Thoracic aorta endothelial cell (primary cell): ENCODE measurements at places on chromosomes 2 and 18. TPM values are rescaled to one million over a fixed set of nuclear protein-coding genes. Genes with fewer than 3 reads are reported as not detected.

The SALL3 gene
- 1.1 TPM in 1 of 2 replicates, not detected in the other for total RNA-seq

The ZNF892 gene
- total RNA-seq, result 6.2 and 6.4 TPM in 2 replicates

The MMADHC gene
- 200 and 209 TPM in 2 replicates for total RNA-seq

The NPAS2 gene
- total RNA-seq, result 34.9 and 35.6 TPM in 2 replicates

The ABCA12 gene
- total RNA-seq, result under 0.01 TPM in 2 replicates

The PMAIP1 gene
- total RNA-seq, result 15.7 and 16.6 TPM in 2 replicates

The RMND5A gene
- 52.7 and 61.0 TPM in 2 replicates for total RNA-seq

The ANKRD30B gene
- not detected in 2 replicates for total RNA-seq

The CNDP1 gene
- not detected in 2 replicates for total RNA-seq

The COLEC11 gene
- not detected in 2 replicates for total RNA-seq

The SH3RF3 gene
- total RNA-seq, result 4.9 and 7.3 TPM in 2 replicates

The LGALSL gene
- total RNA-seq, result 2.7 and 4.7 TPM in 2 replicates

The SNED1 gene
- total RNA-seq, result 23.1 and 26.3 TPM in 2 replicates

The IL36RN gene
- not detected in 2 replicates for total RNA-seq

The TGOLN2 gene
- 156 and 171 TPM in 2 replicates for total RNA-seq

The RNU2-63P gene
- under 0.01 and 106 TPM in 2 replicates for total RNA-seq

The IL18R1 gene
- total RNA-seq, result 6.4 TPM in 2 replicates

The CTAGE1 gene
- not detected in 2 replicates for total RNA-seq

The CCBE1 gene
- 1.0 and 2.5 TPM in 2 replicates for total RNA-seq

The APLF gene
- total RNA-seq, result 3.6 and 4.5 TPM in 2 replicates

The MROH2A gene
- total RNA-seq, result not detected in 2 replicates

The CIDEA gene
- 1.5 and 2.4 TPM in 2 replicates for total RNA-seq

The NT5DC4 gene
- not detected in 2 replicates for total RNA-seq

The SLC4A5 gene
- total RNA-seq, result 0.79 and 0.80 TPM in 2 replicates

The EPB41L3 gene
- total RNA-seq, result 129 and 167 TPM in 2 replicates

The CFC1 gene
- not detected in 2 replicates for total RNA-seq

The LHCGR gene
- not detected in 2 replicates for total RNA-seq

The LDAH gene
- total RNA-seq, result 22.1 and 34.0 TPM in 2 replicates

The PTPRN gene
- total RNA-seq, result not detected in 2 replicates

The CCDC74A gene
- 3.9 and 5.6 TPM in 2 replicates for total RNA-seq

The FBLN7 gene
- 2.9 and 5.2 TPM in 2 replicates for total RNA-seq

The MZT2B gene
- 85.7 and 109 TPM in 2 replicates for total RNA-seq

The DBI gene
- total RNA-seq, result 96.1 and 124 TPM in 2 replicates

The OR6B2 gene
- total RNA-seq, result not detected in 2 replicates

The TM4SF20 gene
- total RNA-seq, result not detected in 2 replicates

The GRHL1 gene
- total RNA-seq, result 0.86 and 0.93 TPM in 2 replicates

The CPO gene
- not detected in 2 replicates for total RNA-seq

The TMEM163 gene
- 1.9 and 5.2 TPM in 2 replicates for total RNA-seq

The CFAP221 gene
- total RNA-seq, result 0.27 TPM in 1 of 2 replicates, not detected in the other

The DLX1 gene
- total RNA-seq, result 0.07 TPM in 1 of 2 replicates, not detected in the other

The IL1RL1 gene
- 159 and 193 TPM in 2 replicates for total RNA-seq

The MYO3B gene
- total RNA-seq, result under 0.01 TPM in 1 of 2 replicates, not detected in the other

The HOXD11 gene
- total RNA-seq, result not detected in 2 replicates
